NCI-H1092 treated with DMSO at 0.1 percent for 48 hours (cell line): ENCODE measurements at places on chromosomes 7 and 10.

- peak; percentile 53 for DNase-seq
These were observed 679 bp downstream of the LRRC20 start for GRCh38 chr10:70381471-70382421.

DNA sequence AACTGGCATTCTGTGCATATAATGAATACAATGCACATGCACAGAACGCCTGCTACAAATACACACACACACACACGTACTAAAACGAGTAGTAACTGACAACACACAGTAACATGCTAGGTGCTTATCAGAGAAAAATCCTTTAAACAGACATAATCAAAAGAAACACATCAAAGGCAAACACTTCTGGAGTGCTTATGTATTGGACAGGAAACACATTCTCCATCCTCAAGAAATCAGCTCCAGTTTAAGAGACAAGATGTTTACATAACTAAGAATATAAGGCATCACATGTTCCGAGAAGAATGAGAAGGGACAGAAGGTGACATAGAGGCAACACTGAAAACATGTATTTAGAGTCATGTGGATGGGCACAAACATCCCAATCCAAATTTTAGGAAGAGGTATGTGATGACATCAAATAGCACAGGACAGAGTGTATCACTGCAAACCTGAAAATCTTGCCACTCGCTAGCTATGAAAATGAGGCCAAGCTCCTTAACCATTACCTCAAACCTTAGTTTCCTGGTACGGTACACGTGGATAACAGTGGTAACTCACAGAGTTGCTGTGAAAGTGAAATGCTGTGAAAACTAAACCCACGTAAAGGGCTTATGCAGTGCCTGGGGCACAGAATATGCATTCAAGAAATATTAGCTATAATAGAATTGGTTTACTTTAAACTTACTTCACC is 619.6 kb downstream of the PARD3 start:
- no peak for DNase-seq

GRCh38 chr7:38524786-38525185 is 106.4 kb downstream of the AMPH start:
- DNase-seq: no peak

DNA sequence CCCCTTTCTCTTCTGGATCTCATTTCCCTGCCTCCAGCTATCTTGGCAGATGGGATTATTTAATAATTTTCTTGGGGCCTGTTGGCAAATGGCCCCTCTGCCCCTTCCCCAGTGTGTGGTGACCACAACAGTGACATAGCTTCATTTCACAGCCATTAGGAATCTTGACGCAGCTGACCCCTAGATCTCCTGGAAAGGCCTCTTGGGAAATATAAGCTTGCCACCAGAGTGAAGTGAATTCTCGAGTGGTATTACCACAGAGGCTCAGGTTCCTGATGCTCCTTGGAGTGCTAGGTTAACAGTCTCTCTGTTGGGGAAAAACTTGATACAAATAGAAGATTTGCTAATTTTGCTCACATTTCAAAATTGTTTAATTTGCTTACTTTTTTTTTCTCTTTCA is 57.8 kb downstream of the AUTS2 start:
- no peak for DNase-seq

DNA sequence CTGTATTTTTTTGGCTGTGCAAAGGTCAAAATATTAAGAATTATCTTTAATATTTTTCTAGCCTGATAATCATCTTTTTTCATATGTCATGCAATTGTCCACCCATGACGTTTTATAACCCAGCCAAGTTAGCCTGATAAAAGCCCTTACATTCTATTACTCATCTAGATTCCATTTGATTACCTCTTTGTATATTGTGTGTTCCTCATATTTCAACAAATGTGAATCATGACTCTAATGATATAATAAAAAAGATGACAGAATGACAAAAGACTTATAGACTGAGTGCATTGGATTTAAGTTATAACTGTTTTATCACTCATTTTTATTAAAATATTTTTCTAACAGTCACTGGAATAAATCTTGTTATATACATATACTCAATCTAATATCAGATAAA is 1560.0 kb upstream of the LRRTM3 start:
- DNase-seq: no peak

DNA sequence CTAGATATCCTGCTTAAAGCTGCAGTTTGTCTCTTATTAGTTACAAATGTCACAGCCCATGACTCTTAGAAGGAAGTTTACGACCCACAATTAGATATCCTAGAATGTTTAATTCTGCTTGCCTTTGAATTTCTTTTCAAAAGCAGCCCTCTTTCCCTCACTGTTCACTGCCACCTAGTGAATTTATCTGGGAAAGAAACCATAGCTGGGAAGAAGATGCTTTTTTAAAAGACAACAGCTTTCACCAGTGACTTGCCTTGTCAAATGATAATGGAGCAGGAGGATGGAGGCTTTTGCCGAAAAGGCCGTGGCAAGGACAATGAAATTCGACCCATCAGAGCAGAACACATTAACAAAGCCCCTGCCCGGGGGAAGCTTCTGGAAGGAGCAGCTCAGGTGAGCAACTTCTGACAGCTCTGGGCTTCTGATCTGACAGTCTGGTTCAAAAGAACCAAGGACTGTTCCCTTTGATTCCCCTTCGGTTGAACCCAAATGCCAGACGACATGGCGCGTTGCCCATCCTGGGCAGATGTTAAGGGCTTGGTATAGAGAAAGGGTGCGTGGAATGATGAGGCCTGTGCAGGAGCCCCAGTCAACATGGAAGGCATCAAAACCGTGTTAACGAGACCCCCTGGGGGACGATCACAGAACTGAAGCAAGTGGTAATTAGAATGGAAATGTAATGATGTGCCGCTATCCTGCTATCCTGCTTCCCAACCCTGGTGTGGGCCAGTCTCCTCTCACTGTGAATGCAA is 236.8 kb downstream of the FRMD4A start:
- DNase-seq: peak; percentile 41

DNA sequence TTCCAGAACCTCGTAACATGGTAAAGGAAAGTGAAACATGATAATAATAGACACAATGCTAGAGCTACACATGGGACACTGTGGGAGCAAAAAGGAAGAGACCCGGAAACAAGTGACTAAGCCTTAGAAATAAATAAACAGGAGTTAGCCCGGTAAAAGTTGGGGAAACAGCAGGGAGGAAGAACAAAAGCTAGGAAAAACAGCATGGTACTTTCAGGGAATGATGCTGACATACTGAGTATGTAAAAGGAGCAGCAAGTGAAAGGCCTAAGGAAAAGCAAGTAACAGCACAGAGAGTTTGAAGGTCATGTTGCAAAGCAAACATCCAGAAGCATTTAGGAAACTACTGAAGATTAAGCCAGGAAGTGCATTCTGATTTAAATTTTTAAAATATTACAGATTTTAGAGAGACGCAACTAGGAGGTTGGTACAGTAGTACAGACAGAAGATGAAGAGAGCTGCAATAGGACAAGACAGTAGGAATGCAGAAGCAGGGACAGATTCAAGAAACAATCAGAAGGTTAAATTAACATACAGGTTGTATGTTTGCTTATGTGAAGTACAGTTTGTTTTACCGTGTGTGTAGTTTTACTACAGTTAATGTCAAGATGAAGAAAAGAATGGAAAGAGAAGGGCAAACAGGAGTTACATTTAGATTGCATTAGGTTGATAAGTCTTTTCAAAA is 63.7 kb downstream of the ARHGAP12 start:
- no peak for DNase-seq

DNA sequence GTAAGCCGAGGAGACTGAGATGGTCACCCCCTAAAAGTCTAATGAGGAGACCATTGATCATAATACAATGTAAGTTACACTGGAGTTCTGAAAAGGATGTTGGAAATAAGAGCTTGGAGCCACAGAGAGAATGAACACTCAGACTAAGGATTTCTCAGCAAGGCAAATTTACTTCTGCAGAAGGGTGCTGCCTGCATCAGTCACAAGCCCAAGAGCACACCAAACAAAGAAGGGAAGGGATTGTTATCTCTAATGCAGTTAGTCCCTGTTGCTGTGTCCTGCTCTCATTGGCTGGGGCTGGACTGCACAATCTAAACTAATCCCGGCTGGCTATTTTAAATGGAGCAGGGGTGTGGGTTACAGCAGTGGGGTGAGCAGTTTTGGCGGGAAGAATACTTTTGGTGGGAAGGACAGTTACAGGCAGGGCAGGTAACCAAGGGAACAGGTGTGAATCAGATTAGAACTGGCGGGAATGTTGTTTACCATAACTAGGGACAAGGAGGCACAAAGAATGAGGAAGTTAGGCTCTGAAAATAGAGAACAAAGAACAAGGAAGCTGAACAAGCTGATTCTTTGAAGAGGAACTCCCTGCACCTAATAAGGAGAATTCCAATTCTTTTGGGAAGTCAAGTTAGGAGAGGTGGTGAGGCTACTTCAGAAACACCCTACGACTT is 30.3 kb upstream of the TRIM24 start:
- DNase-seq: no peak

DNA sequence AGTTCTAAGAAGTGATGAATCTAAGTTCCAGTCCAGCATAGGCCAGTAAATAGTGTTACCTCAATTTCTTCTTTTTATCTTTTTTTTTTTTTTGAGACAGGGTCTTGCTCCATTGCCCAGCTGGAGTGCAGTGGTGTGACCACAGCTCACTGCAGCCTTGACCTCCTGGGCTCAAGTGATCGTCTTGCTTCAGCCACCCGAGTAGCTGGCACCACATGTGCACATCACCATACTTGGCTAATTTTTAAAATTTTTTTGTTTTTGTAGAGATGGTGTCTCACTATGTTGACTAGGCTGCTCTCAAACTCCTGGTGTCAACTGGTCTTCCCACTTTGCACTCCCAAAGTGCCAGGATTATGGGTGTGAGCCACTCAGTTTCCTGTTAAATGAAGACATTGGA is 126.6 kb upstream of the LYZL2 start:
- no peak for DNase-seq

GRCh38 chr10:43145311-43145710 is 7.1 kb downstream of the CSGALNACT2 start:
- no peak for DNase-seq

DNA sequence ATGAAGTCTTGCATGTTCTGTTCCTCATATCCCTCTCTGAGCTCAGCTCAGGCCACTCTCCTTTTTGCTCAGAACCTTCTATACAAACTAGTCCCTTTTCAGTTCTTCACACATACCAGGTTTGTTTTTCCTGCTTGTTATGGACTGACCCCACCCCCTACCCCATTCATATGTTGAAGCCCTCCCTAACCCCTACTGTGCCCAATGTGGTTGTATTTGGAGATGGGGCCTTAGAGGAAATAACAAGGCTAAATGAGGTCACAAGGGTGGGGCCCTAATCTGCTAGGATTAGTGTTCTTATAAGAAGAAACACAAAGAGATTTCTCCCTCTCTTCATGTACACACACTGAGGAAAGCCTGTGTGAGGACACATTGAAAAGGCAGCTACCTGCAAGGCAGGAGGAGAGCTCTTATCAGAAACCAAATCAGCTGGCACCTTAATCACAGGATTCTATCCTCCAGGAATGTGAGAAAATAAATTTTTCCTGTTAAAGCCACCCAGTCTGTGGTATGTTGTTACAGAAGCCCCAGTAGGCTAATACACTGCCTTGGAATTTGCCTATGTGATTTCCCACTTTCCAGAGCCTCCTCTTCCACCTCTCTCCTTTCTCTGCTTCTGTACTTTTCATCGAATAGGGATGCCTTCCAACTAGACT is 67.3 kb upstream of the DNAJB12 start:
- DNase-seq: no peak

DNA sequence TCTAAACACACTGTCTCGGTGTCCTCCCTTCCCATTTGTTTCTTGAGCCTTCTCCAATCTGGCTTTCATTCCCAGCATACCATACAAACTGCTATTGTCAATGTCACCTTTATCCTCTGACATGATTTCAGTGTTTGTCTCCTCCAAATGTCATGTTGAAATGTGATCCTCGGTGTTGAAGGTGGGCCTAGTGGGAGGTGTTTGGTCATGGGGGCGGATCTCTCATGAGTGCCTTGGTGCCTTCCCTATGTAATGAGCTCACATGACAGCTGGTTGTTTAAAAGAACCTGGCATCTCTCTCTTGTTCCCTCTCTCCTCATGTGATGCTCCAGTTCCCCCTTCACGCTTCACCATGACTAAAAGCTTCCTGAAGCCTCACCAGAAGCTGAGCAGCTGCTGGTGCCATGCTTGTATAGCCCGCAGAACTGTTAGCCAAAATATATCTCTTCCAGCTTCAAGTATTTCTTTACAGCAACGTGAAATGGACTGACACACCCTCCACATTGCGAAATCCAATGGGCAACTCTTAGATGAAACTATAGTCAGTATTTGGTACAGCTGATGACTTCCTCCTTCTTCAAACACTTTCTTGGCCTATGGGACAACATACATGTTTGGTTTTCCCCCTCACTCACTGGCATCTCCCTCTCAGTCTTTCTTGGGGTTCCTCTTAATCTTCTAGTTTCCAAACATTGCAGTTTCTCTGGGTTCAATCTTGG is 27.8 kb downstream of the RNLS start:
- no peak for DNase-seq

DNA sequence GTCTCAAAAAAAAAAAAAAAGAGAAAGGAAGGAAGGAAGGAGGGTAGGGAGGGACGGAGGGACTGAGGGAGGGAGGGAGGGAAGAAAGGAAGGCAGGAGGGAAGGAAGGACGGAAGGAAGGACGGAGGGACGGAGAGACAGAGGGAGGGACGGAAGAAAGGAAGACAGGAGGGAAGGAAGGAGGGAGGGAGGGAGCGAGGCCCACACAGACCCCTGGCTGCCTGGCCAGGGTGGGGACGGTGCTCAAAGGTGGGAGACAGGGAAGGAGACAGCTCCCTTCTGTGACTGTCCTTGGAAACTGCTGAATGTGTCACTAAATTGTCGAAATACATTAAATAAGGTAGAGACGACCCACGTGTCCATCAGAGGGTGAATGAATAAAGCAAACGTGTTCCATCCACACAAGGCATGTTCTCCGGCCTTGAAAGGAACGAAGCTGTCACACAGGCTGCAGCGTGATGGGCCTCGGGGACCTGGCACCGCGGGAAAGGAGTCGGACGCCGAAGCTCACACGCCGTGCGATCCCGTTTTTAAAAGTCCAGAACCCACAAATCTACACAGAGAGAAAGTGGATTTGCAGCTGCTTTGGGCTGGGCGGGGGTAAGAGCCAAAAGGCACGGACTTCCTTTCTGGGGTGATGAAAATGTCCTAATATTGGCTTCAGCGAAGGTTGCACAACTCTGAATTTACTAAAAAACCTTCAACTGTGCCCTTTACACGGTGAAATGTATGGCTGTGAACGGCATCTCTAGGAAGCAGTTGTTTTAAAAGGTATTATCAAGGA is 23.3 kb downstream of the ADAP1 start:
- DNase-seq: no peak
